ENCODE measurements at places on chromosomes 4 and X.

DNA sequence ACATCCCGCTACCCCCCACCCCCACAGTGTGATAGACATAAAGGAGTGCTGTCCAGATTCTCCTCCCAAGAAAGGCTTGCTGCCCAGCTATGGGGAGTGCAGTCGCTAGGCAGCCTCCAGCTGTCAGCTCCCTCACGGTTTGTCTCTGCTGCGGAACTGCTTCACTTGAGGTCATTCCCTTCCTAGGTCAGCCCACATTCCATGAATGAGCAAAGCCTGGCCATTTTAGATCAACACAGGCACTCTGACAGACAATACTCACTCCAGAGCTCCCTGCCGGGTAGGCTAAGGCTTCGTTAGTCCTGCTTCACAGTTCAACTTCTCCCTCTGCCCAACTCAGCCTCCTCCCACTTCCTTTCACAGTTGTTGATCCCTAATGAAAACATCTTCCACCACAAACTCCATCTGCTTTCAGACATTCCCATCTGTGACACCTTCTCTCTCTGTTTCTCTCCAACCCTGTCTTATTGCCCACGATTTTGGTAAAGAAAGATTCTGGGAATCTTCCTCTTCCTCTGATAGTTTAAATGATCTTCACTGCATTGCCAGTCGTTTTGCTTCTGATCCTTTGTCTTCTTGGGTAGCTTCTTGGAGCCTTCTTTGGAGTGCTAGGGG lies 318.9 kb upstream of the F9 start:
- no peak for DNase-seq

GRCh38 chr4:16113741-16114140 lies 29.9 kb upstream of the PROM1 start:
- no peak for DNase-seq

- no peak for DNase-seq
These were observed 836.0 kb downstream of the TRIML1 start for GRCh38 chr4:188975271-188975670.

GRCh38 chrX:71128915-71129765 lies 10.7 kb downstream of the MED12 start:
- peak; percentile 9 for DNase-seq

GRCh38 chr4:97691111-97691605 lies 452.1 kb downstream of the STPG2 start:
- no peak for DNase-seq

DNA sequence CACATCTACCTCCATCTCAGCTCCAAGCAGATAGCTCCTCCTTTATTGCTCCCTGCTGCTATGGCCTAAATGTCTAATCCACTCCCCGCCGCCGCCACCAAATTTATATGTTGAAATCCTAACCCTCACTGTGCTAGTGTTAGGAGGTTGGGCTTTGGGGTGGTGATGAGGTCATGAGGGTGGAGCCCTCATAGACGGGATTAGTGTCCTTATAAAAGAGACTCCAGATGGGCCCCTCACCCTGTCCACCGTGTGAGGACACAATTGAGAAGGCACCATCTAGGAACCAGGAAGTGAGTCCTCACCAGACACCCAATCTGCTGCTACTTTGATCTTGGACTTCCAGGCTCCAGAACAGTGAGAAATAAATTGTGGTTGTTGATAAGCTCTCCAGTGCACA lies 13.6 kb upstream of the TBC1D14 start:
- no peak for DNase-seq

- no peak for DNase-seq
These were observed 36.8 kb upstream of the OCIAD2 start for GRCh38 chr4:48943387-48943786.

DNA sequence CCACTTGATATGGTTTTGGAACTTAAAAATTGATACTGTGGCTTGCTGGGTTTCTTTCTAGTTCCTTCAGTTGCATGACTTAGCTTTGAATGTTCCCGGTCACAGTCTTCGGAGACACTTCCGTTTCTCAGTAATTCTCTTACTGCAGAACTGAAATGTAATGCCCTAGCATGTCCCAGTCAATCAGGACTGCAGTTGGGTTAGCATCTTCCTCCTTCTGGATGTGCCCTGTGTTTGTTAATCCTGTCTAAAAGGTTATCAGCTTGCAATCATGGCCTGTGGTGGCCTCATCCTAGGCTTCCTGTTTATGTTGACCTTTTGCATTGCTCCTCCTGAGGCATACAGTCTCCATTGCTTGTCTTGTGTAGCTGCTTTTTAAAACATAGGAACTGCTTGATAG lies 275.9 kb downstream of the ARHGAP10 start:
- DNase-seq, result no peak

- DNase-seq, result no peak
These were observed 52.8 kb downstream of the NPFFR2 start for GRCh38 chr4:72084587-72085011.
